Vagina (tissue), 2 donors: ENCODE measurements at places on chromosomes 12 and 14.

- DNase-seq, result no peak
These were observed 369 bp downstream of the DEPDC4 start for GRCh38 chr12:100266585-100266834.

- DNase-seq, result no peak
These were observed 45.9 kb downstream of the MAP1LC3B2 start for GRCh38 chr12:116604951-116605641.

DNA sequence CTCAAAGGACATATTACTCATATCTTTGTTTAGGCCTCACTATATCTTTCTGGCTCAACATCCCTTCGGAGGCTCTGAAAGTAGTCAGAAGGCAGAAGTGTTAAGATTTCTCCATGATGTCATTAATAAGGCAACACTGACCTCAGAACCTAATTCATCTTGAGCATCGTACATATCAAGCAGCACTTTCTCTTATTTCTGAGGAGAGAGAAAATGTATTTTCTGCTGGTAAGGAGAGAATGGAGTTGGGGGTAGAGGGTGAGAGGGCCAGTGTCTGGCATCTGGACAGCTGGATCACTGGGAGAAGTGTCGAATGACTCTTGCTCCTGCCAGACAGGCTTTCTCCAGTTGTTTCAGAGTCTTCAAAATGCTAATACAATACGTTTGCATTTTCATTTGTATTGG, 213.2 kb upstream of the PRICKLE1 start:
- DNase-seq, result no peak

- no peak for DNase-seq
These were observed 81.2 kb downstream of the PCNX1 start for GRCh38 chr14:70988452-70988851.

DNA sequence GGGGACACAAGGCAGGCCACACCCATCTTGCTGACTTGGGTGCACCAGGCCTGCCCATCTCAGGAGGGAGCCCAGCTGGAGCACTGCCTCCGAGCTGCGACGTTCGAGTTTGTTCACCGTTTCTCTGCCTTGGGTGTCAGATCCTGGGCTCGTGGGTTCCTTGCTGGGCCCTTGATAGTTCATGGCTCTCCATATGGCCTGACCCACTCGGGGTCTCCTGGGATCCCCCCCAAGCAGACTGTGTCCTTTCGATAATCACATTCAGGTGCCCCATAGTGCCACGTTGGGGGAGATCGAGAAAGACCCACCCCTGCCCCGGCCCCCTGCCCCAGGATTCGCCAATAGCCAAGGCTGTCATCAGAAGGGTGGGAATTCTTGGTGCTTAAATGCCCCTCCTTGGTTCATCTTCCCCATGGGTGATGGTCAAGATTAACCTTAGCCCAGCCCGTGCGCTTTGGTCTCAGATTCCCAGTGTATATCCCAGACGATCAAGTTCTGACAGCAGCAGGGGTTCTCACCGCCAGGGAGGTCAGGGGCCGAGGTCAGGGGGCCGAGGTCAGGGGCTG, 7.4 kb downstream of the RFLNA start:
- no peak for DNase-seq

- DNase-seq, result no peak
These were observed 118.1 kb upstream of the PRKD1 start for GRCh38 chr14:30045720-30046119.

DNA sequence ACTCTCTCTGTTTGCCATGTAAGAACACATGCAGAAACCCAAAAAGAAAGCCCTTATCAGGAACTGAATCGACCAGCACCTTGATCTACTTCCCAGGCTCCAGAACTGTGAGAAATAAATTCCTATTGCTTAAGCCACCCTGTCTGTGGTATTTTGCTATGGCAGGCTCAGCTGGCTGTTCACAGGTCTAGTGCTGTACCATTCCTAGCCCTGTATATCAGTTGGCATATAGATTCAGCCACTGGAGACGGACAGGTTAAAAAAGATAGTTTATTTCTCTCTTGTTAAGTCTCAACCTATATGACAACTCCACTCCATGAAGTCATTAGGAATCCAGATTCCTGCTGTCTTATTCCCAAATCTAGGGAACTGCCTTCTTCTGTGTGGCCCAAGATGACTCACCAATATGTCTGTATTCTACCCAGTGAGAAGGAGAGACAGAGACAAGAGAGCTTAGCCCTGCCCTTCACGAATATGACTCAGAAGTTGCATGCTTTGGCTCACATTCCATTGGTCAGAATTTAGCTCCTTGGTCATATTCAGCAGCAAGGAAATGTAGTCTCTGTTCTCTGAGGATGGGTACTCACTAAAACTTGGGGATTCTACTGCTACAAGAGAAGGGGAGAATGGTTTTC, 57.0 kb downstream of the PLEKHG7 start:
- DNase-seq, result no peak

DNA sequence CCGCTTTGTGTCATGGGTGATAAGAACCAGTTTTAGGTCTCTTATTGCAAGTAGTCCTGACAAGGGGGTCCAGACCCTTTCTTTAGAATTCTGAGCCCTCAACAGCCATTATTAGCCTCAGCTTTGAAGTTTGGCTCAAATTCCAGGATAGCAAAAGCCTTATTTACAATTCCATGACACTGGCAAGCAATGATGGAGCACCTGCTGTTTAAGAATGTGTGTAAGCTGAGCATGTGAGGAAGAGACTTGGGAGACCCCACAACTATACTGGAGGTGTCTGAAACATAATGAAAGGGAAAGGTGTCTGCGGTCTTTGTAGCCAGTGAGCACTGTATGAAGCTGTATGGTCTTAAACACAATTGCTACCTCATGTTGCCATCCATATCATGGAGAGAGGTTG, 119.8 kb downstream of the TBX5 start:
- DNase-seq, result no peak

DNA sequence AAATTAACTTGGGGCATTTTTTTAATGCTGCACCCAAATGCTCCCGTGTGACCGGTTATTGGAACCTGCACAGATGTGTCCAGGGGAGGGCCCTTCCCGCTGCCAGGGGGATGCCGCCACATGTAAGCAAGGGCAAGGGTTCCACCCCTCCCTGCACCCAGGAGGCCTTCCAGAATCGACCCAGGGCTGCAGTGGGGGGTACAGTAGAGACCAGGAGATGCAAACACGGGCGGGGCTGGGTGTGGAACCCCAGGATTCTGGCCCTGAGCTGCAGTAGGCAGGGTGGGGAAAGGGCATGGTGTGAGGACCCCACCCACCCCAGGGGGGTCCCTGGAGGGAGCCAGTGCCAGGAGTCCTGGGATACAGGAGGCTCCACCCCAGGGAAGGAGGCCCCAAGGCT, 54.1 kb downstream of the TNFAIP2 start:
- DNase-seq, result no peak

DNA sequence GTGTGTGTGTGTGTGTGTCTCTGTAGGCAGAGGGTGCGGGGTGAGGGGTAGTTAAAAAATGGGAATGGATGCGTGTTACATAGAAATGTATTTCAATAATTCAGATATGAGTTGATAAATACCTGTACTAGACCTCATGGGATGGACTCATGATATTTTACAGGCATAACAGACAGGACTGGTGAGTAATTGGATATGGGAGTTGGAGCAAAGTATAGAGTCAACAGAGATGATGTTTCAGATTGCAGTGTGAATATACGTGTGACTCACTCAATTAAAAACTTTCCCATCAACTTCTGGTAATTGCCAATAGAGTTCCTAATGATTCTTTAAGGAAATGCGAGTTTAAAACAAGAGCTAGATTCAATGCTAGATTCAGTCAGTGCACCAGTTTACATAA, 711.9 kb downstream of the C12orf50 start:
- DNase-seq, result no peak

DNA sequence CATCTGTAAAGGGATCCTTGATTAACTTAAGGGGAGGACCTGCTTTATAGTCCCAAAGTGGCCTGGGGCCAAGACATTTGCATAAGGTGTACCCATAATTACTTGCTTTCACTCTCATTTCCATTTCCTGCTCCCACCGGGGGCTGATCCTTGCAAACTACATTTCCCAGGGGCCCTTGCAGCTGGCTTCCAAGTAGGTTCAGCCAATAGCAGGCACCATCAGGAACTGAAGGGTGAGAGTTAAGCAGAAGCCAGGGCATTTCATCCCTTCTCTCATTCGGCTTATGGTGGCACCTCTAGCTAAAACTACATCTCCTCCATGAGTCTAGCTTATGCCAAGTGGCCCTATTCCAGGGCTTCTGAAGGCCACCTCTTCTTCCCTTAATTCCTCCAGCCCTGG, 88.8 kb downstream of the CCDC60 start:
- DNase-seq, result no peak

DNA sequence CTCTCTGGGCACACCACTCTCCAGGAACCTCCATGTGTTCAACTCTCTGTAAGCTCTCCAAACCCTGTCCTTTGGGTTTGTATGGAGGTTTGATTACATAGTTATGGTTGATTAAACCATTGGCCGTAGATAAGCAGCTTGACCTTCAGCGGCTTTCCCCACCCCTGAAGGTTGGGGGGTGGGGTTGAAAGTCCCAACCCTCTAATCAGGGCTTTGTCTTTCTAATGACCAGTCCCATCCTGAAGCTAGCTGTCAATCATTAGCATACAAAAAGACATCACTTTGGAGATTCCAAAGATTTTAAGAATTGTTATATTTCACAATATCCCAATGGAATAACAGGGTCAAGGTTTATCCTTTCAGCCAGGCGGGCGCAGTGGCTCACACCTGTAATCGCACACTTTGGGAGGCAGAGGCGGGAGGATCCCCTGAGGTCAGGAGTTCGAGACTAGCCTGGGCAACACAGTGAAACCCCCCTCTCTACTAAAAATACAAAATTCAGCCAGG, 8.4 kb downstream of the FAM186A start:
- DNase-seq, result no peak

DNA sequence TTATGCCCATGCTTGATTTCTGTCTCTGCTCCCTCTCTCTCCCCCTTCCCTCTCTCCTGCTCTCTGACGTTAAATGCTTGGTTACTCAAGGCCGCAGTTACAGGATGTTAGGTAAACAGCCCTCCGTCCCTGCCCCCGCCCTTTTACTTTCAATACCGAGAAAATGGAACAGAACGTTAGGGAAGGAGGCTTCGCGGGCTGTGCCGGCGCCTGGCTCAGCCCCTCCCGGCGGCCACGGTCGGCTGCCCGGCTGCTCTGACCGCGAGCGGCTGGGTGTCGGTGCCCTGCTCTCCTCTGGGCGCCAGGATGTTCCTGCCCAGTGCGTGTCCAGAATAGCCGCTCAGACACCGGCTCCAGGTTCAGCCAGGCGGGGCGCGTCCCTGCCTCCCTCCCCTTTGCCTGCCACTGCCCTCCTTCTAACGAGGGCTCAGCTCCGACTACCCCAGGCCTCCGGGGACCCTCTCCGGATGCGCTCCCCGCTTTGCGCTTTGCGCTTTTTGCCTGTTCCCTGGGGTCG, 166.1 kb downstream of the ADCK1 start:
- DNase-seq, result no peak

DNA sequence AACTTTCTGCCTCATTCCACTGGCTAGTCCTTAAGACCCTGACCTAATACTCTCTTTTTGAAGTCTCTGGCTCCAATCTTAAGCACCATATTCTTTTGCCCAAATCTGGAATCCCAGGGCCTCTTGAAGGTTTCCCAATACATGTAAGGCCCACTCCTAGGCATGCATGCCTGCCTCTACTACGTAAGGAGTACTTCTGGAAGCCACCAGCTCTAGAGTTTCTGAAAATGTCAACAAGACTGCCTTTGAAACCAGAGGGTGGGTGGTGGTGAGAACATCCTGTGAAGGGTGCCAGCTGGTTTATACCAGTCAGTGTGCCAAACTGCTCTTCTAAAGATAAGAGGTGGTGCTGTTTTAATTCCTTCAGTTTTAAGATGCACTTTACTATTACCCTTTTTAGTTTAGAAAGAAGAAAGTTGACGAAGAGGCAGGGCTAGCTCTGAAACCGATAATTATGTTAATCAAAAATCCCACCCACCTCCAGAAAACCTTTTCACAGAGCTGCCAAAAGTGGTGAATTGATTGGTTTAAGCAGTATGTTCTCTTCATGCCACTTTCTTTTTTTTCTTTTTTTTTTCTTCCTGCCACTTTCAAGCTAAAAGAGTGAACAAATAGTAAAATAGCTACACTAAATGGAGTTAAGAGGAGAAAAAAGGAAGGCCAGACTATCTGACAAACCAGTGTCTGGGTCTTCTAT, 8.7 kb upstream of the WDR89 start:
- no peak for DNase-seq

GRCh38 chr12:1618489-1618888, 10.5 kb upstream of the WNT5B start:
- DNase-seq, result no peak

GRCh38 chr14:76077340-76077739, 74.4 kb upstream of the GPATCH2L start:
- no peak for DNase-seq

DNA sequence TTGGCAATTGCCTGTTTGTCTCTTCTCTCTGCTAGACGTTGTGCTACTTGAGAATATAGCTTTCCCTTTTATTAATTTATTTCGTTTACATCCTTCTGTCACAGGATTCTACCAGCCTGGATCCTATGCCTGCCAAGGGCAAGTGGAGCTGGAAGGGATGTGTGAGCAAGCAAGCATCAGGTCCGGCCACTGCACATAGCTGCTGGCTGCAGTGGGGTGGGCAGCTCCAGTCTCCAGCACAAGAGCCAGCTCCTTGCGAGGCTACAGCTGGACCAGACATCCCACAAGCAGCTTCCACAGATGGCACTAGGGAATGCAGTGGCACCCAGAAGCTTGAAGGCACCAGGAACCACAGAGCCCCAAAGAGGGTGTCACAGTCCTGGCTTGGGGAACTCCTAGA, 225.0 kb downstream of the KCNC2 start:
- DNase-seq, result no peak

GRCh38 chr14:68405961-68406360, 386.9 kb downstream of the ZFP36L1 start:
- no peak for DNase-seq

GRCh38 chr14:52318062-52318461, 4.0 kb downstream of the PTGER2 start:
- DNase-seq, result no peak

GRCh38 chr12:83527810-83528209, 841.1 kb downstream of the TMTC2 start:
- no peak for DNase-seq

GRCh38 chr12:118680356-118680963, 300.9 kb upstream of the SRRM4 start:
- no peak for DNase-seq

GRCh38 chr12:8906266-8907180, 7.8 kb upstream of the PHC1 start:
- no peak for DNase-seq

DNA sequence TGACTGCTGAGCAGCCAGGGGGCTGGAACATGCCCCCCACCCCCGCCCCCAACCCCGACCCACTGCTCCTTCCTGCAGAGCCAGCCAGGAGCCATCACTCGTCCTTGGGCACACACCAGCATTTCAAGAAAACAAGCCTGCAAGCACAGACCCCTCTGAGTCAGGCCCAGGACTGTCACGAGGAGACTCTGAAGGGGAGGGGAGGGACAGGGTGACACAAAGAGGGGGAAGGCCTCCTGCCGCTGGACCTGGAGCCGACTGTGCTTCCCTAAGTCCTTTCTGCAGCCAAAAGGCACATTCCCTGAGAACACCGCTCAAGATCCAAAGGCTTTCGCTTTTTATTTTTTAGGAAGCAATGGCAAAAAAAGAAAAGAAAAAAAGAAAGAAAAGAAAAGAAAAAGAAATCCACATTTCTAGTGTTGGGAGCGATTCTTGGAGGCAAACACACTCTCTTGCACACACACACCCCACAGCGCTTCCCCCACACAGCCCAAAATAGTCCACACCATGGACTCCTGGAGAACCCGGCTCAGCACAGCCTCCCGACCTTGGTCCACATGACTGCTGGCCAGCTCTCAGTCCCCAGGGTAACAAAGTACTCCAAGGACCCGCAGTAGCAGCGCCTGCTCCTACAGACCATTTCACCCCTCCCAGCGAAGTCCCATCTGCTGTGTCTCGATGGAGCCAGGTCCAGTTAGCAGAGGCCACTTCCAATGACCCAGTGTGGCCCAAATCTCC, 101.7 kb downstream of the DPF3 start:
- DNase-seq, result no peak
